ENCODE measurements at places on chromosomes 13 and 19.

DNA sequence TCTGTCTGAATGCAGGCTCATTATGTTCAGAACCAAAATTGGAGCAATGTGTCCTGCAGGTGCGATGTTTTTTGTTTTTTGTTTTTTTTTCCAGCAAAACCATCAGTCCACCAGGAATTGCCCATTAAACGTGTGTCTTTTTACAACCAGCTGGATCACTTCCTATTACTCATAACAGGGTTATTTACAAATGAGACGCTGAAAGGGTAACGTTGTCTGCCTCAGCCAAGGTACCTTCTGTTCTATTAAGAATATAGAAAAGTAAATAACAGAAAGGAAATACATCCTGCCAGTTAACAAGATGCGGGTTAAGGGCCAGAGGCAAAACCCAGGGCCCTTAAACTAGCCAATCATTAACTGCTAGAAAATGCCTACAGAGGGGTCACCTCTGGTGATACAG is 590.4 kb downstream of the TBC1D4 start:
- no peak for DNase-seq

GRCh38 chr19:50290011-50290410 is 39.2 kb downstream of the KCNC3 start:
- no peak for DNase-seq

DNA sequence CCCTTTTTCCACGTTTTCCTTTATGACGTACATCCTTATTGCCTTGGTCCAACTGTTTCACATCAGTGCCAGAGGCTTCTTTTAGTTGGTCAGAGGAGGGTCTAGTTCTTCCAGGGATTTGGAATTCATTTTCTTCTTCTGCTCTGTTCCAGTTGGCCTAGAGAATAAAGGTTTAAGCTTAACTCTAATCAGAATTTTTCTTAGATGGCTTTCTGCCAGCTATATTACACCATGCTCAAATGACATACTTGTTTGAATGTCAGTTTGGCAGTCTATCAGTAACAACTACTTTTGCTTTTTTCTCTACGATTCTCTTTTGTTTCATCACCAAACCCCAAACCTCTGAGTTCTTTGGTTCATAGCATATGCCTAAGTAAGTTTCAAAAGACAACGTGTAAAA is 16.8 kb downstream of the SPART start:
- no peak for DNase-seq

DNA sequence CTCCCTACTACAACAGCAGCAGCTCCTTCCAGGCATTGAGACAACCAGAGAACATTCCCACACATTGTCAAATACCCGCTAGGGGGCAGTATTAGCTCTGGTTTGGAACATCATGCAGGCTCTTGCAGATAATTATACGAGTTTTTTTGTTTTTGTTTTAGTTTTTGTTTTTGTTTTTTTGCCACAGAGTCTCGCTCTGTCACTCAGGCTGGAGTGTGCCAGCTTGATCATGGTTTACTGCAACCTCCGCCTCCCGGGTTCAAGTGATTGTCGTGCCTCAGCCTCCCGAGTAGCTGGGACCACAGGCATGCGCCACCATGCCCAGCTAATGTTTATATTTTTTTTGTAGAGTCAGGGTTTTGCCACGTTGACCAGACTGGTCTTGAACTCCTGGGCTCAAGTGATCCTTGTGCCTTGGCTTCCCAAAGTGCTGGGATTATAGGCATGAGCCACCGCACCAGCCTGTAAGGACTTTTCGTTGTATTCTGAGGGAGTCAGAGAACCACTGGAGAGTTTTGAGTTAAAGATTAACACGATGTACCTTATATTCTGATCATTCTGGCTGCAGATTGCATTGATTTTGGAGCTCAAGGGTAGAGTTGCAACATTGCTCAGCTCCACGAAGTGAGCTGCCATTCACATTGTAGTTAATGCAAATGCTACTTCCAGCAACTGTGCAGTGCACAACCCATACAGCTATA is 41.7 kb upstream of the CEACAM20 start:
- DNase-seq, result peak; percentile 71

DNA sequence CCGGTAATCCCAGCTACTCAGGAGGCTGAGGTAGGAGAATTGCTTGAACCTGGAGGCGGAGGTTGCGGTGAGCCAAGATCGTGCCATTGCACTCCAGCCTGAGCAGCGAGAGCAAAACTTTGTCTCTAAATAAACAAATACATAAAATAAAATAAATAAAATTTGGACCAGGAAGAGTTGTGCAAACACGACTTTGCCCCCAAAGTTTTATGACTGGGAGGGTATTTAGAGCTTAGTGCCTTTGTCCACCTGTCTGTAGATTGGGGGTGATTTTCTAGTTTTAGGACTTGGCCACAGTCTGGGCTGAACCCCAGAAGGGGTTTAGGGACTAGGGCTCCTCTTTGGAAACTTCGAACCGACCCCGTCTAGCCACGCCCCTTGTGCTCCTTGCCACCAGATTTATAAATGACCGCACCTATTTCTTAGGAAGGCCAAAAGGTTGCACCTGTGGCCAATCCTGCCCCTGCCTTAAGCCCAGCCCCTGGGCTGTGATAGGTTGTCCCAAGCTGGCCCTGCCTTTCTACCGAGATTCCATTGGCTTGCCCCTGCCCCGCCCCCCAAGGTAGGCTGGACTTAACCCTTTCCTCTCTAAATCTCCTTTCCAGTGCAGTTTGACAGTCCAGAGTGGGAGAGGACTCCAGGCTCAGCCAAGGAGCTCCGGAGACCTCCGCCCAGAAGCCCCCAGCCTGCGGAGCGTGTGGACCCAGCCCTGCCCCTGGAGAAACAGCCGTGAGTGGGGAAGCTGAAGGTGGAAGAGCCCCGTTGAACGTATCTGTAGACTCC is 5.3 kb downstream of the SHD start:
- peak; percentile 83 for DNase-seq

DNA sequence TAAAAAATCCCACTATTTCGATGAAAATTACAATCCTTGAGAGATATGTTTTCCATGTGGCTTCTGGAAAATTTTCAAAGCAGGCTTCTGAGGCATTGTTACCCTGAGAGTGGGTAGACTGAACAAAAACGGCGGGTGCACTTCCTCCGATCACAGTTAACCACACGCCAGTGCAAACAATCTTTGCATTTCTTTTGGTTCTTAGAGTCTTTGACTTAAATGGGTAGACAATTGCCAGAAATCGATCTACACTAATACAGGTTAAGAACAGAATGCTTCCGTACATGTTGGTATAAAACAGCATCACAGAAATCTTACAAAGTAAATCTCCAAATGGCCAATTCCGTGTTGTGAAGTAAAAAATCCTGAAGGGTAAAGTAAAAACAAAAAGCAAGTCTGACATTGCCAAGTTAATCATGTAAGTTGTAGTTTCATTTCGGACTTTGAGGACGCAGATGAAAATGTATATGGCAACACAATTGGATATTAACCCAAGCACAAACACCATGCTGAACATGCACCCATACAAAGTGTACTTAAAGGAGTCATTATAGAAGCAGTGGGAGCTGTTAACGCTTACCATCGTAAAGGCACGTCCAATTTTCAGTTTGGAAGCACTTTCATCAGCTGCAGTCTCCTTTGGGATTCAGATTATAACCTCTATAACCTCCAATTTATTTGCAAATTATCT is 927 bp downstream of the LPAR6 start:
- no peak for DNase-seq

- peak; percentile 41 for DNase-seq
Observed at GRCh38 chr19:39203372-39204341, at the start of gene SYCN. TSS of gene SYCN (minus strand) at chr19:39204263. CDS start at chr19:39204254, 9 bp downstream.

GRCh38 chr13:44072536-44072935 is 192.8 kb downstream of the LACC1 start:
- no peak for DNase-seq

GRCh38 chr13:109812382-109812781 is 26.0 kb upstream of the IRS2 start:
- no peak for DNase-seq

- no peak for DNase-seq
Observed at GRCh38 chr19:35713506-35713850, 4.3 kb upstream of the KMT2B start.

DNA sequence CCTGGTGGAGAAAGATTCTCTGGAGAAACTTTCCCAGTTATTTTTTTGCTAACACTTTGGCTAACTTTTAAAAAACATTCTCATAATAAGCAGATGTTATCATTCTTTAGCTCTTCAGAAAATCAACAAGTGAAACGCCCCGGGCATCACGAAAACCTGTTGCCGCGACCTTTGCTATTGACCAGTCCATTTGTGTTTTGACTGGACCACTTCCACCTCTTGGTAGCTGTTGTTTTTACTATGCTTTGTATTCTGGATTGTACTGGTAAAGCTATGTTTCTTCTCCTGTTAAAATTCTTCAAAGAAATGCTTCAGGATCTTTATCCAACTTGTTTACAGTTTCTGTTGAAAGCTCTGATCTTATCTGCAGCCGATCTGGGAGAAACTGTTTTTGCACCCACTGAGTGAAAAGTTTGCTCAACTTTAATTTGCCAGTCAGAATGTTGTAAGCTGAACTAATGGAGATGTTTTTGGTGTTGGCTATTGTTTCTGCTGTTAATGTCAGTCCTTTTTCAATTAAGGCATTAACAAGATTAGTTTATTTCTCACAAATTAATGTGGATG is 23.3 kb downstream of the UFM1 start:
- no peak for DNase-seq

DNA sequence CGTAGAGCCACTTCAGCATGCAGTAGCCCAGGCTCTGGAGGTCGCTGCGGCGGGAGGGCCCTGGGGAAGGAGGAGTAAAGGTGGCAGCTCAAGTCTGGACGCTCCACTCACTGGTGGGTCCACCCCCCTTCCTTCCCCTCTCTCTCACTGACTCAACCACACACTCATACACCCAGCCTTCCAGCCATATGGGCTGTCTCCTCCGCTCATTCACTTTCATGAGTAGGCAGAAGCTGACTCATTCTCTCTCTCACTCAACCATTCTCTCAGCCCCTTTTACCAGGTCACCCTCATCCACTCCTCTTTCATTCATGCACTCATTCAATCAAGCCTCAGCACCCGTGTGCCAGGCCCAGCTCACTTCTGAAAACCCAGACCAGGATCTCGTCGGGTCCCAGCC is 27.5 kb upstream of the SIGLEC11 start:
- no peak for DNase-seq

DNA sequence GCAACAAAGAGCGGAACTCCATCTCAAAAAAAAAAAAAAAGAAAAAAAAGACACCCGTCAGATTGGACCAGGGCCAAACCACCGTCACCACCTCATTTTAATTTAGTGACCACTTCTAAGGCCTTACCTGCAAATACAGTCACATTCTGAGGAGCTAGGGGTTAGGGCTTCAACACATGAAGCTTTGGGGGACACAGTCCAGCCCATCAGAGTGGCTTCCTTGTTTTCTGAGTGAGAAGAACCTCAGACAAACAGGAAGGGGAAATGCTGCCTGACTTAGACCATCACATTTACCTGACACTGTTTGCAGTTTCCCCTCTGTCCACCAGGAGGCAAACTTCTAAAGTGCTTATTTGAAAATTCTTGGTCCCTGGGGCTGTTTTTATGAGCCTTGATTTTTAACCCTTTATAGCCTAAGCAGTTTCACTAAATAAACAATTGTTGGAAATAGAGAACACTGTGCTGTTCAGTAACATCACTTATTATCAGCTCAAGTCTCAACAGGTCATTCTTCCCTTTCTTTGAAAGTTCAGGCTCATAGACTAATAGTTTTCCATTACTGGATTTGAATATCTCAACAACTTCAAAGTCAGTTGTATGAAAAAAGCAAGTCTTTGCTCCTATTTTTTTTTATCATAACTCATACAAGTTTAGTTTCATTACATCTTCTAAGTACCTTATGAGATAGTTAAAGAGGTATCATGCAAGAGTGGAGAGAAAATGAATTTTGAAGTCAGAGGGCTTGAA is 74.9 kb upstream of the WASF3 start:
- peak; percentile 74 for DNase-seq

GRCh38 chr13:112785483-112785856 is 95.6 kb downstream of the ATP11A start:
- no peak for DNase-seq

DNA sequence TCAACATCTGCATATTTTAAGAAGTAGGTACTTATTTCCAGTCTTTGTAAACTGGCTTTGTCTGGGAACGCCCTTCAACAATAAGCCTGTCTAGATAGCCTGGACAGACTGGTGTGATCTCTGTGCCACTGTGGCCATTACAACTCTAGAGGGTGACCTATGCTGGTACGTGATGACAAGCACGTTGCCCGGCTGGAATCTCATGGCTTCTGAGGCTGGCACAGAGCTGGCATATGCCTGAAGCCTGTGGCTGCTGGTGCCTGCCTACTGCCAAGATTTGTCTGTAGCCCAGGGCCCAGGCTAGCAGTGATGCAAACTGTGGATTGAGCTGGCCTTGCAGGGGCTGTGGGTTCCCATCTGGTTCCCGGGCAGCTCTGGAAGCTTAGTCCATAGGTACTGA is 34.0 kb downstream of the IGFL3 start:
- no peak for DNase-seq

DNA sequence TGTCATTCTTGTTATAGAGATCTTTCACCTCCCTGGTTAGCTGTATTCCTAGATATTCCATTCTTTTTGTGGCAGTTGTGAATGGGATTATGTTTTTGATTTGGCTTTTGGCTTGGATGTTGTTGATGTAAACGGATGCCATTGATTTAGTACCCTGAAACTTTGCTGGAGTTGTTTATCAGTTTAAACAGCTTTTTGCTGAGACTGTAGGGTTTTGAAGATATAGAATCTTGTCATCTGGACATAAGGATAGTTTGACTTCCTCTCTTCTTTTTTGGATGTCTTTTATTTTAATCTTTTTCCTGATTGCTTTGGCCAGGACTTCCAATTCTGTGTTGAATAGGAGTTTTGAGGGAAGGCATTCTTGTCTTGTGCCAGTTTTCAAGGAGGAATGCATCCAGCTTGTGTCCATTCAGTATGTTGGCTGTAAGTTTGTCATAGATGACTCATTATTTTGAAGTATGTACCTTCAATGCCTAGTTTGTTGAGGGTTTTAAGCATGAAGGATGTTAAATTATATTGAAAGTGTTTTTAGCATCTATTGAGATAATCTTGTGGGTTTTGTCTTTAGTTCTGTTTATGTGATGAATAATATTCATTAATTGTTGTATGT is 16.8 kb downstream of the ZNF431 start:
- DNase-seq, result no peak

DNA sequence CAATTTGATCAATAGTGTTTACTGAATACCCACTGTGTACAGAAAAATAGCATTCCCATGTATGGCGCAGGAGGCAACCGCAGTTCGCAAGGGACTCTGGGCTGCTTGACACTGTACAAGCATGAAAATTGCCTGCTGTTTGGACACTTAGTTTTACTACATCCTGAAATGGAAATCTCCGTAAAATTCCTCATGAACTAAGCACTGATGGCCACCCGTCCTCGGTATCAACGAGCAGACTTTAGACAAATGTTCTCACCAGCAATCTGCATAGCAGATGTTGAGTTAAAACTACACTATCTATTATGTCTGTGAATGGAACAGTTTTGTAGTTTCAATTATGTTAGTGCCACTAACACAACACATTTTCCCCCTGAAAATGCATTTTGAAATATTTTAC is 294.7 kb downstream of the DCLK1 start:
- DNase-seq, result no peak

- DNase-seq, result peak; percentile 45
Observed at GRCh38 chr13:36981156-36981743, 17.9 kb downstream of the ALG5 start.
